Mesothelial cell of epicardium (in vitro differentiated cells): ENCODE measurements at places on chromosomes 1 and 21. TPM values are rescaled to one million over a fixed set of nuclear protein-coding genes. Genes with fewer than 3 reads are reported as not detected.
A peak's percentile ranks its signal among the peaks of the same experiment; 100 is the strongest.

The RNASEL gene
- 4.5 to 5.6 TPM (median 4.6 TPM) in 3 replicates for total RNA-seq

The PRRX1 gene
- 8.0 to 9.7 TPM (median 8.9 TPM) in 3 replicates for total RNA-seq

DNA sequence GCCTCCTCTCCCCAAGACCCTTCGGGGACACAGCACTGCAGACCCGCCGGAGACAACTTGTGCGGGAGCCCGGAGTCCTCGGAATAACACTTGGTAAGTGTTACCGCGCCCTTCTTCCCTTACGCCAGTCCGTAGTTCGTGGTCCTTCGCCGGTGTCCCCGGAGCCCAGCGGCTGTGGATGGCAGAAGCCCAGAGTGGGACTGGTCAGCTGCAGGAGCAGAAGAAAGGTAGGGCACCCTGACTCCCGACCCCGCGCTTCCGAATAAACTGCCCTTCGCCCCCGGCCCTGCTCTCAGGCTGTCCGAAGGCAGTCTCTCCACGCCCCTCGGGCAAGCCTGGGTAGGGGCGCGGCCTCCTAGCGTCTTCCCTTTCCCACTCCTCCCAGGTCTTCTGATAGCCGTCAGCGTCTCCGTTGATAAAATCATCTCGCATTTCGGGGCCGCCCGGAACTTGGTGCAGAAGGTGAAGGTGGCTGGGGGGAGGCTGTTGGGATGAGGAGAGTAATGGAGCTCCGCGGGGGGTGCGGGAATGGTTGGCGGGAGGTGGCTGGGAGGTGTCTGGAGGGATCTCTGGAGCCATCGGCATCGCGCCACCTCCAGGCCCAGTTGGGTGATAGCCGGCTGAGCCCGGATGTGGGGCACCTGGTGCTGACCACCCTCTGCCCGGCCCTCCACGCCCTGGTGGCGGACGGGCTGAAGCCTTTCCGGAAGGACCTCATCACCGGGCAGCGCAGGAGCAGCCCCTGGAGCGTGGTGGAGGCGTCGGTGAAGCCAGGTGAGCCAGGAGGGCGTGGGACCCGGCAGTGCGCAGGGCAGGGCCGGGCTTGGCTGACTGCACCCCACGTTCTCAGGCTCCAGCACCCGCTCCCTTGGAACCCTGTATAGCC, 4.3 kb downstream of the RUSC1 start:
- no peaks in the 10 kb centered on the region for H3K27me3 ChIP-seq
- H3K4me3 ChIP-seq, result peak overlapping the region; percentile 89
- peaks cover 5% of the 10 kb centered on the region for H3K36me3 ChIP-seq
- peaks cover 37% of the 10 kb centered on the region for H3K4me1 ChIP-seq

DNA sequence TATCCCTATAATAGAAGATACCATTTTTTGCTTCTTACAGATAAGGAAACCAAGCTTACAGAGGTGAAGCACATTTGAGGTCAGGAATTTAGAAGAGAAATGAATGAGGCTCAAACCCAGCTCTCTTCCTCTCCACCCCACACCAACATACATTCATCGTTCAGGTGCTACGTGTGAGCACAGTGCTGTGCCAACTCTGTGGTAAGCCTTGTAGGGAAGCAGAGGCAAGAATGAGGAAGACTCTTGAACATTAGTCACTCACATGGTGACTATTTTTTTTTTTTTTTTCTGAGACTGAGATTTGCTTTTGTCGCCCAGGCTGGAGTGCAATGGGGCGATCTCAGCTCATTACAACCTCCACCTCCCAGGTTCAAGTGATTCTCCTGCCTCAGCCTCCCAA, 314.0 kb downstream of the NTNG1 start:
- H3K4me3 ChIP-seq, result no peak overlapping the region
- no peak overlapping the region for H3K27ac ChIP-seq
- DNase-seq, result no peak
- H3K4me1 ChIP-seq, result no peaks in the 10 kb centered on the region
- no peaks in the 10 kb centered on the region for H3K36me3 ChIP-seq
- no peaks in the 10 kb centered on the region for H3K27me3 ChIP-seq

The DAB1 gene
- total RNA-seq, result 1.2 to 1.9 TPM (median 1.9 TPM) in 3 replicates

The NBPF26 gene
- 52.8 to 54.3 TPM (median 53.3 TPM) in 3 replicates for total RNA-seq

GRCh38 chr1:35592991-35593769, 20.1 kb downstream of the TFAP2E start:
- DNase-seq, result no peak
- H3K4me1 ChIP-seq, result peaks cover 13% of the 10 kb centered on the region
- peak overlapping the region; percentile 11 for H3K27ac ChIP-seq

The FNDC10 gene
- 5.4 to 6.2 TPM (median 5.4 TPM) in 3 replicates for total RNA-seq

GRCh38 chr1:77279929-77280328, 1.9 kb upstream of the AK5 start:
- peaks cover 8% of the 10 kb centered on the region for H3K4me1 ChIP-seq
- no peak overlapping the region for H3K27ac ChIP-seq
- H3K36me3 ChIP-seq, result no peaks in the 10 kb centered on the region
- H3K27me3 ChIP-seq, result peaks cover 71% of the 10 kb centered on the region

DNA sequence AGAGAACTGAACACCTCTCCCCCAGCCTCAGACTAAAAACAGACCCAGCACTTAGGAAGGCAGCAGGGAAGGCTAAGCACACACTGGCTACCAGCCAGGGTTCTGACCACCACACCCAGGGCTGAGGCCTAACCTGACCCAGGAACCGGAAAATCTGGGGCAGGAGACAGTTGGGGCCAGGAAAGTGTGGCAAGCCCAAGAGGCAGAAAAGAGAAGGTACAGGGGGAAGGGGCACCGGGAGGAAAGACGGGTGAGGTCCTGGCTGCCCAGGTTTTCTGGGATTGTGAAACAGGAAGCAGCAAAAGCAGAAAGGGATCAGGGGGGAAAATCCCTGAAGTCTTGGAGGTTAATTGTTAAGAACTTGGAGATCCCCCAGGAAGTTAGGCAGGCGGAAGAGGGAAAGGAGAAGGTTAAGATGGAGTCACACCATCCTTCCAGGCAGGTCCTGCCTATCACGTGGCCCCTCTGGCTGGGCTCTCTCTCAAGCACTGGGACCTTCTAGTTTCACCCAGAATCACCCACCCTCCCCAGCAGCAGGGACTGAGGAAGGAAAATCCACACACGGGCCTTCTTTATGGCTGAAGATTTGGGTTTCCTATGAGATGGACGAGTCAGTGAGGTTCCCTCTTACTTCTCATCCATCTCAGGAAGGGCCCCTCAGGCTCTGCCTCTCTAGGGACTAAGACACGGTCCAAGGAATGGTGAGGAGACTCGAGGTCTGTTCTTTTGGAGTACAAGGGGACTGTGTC, 2.6 kb downstream of the HDGF start:
- no peak for DNase-seq
- peak overlapping the region; percentile 100 for H3K27ac ChIP-seq
- peak overlapping the region; percentile 84 for H3K4me3 ChIP-seq
- peaks cover 6% of the 10 kb centered on the region for H3K36me3 ChIP-seq
- no peaks in the 10 kb centered on the region for H3K27me3 ChIP-seq

GRCh38 chr1:39130325-39130724, 74.2 kb upstream of the MACF1 start:
- H3K27me3 ChIP-seq, result no peaks in the 10 kb centered on the region
- no peak overlapping the region for H3K4me3 ChIP-seq
- H3K4me1 ChIP-seq, result peaks cover 38% of the 10 kb centered on the region
- H3K36me3 ChIP-seq, result peaks cover 3% of the 10 kb centered on the region

DNA sequence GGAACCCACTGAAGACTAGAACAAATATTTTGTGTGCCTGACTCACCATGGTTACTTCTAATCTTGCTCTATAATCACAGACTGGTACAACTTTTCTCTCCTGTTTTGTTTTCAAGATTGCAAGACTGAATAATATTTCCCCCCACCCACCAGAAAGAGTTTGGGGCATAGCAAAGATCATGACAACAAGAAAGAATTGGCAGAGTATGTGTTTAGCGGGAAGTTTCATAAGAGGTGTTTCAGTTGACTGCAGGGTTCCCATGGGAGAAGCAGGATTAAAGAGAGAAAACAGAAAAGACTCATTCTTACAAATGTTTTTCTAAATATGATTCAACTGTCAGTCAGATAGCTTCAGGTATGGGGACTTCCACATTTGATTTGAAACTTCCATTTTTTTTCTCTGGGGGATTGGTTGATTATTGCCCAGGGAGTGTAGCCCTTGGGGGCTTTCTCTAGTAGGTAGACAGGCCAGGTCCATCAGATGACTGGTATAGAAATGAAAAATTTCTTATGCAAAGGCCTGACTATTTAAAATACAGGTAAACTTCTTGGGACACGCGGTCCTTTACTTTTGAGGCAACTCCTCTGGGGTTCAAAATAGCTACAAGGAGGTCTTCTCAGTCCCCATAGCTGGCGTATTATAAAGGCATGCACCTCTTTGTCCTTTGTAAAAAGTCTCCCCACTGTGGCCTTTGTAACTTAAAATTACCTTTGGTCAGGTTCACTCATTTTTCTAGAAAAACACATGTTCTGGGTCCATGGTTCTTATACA, 13.9 kb downstream of the OR14I1 start:
- no peaks in the 10 kb centered on the region for H3K36me3 ChIP-seq
- no peak overlapping the region for H3K27ac ChIP-seq
- H3K27me3 ChIP-seq, result no peaks in the 10 kb centered on the region
- no peak for DNase-seq

The ST6GALNAC3 gene
- 62.3 to 64.8 TPM (median 64.6 TPM) in 3 replicates for total RNA-seq
